Esophagus mucosa (tissue), 1 donor: ENCODE measurements at places on chromosomes 11 and 22. TPM values are rescaled to one million over a fixed set of nuclear protein-coding genes. Genes with fewer than 3 reads are reported as not detected.
A peak's percentile ranks its signal among the peaks of the same experiment; 100 is the strongest.

GRCh38 chr11:88464528-88464927 is 127.0 kb upstream of the CTSC start:
- ATAC-seq: no peak

DNA sequence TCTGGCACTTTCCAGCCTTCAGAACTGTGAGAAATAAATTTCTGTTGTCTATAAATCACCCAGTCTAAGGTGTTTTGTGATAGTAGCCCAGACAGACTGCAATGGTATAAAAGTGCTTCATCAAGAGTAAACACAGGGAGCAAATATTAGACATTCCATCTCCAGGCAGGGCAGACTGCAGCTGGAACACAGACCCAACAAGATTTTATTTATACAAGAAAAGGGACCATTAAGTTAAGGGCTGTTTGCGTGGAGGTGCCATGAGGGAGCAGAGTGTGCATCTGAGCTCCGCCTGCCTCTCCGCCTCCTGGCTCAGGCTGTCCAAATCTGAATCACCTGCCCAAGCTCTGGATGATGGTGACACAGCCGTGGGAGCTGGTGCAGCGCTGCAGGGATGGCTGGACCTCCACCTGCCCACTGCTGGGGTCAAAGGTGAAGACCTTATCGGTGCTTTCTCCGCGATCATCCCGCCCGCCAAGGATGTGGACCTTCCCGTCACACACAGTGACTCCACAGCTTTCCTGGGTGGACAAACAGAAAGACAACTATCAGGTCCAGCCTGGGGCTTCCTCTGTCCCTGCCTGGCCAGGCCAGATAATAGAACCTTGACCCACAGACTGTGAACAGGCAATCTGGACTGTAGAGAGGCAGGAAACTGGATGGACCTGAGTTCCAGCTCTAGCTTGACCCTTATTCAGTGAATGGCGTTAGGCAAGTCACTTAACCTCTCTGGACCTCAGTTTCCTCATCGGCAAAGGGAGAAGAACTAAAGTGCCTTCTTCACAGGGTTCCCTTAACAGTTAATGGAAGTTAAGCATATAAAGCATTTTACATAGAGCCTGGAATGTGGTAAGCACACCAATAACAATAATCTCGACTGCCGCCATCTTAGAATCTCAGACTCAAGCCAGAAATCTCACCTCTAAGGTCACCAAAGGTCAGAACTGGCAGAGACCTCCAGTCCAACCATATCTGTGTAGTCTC is 10.5 kb downstream of the KLHL35 start:
- no peak for ATAC-seq

- ATAC-seq: no peak
These were observed 455.8 kb downstream of the TMEM135 start for GRCh38 chr11:87493516-87493915.

The GGTLC2 gene
- not detected for total RNA-seq

DNA sequence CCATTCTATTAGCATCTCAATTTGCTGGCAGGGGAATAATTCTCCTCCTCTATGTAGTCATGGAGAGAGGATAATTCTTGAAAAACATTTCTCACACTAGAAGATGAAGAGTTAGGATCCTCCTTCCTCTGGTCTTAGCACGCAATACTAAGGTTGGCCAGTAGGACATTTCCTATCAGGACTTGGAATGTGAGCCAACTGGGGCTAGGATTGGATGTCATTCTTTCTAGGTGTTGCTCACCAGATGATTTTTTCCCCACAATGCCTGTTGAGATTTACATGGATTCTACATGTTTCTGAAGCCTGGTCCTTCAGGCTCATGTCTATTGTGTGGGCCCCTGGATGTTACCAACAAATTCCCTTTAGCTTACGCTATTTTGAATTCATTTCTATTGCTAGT is 28.0 kb downstream of the SLN start:
- ATAC-seq: no peak

The FREY1 gene
- 0.56 TPM for total RNA-seq

DNA sequence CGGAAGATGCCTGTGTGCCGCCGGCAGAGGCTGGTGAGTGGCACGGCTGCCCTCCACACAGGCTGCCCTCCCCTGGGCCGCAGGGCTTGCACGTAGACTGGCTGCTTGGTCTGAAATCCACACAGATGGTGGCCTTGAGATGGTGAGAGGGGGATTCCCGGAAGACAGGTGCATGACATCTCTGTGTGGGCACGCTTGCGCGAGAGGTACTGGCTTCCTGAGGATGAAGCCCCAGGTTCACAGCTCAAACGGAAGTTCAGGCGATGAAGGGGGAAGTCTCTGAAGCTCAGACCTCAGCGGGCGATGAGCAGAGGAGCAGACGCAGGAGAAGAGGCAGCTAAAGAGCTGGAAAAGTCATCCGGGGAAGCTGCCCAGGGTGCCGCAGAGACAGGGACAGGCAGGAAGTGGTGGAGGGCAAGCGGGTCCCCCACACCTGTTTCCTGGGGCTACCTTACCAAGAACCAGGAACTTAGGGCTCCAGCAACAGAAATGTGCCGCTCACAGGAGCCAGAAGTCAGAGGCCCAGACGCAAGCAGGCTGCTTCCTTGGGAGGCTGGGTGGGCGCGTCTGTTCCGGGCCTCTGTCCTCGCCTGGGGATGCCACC is 7.2 kb downstream of the CRELD2 start:
- ATAC-seq: no peak

DNA sequence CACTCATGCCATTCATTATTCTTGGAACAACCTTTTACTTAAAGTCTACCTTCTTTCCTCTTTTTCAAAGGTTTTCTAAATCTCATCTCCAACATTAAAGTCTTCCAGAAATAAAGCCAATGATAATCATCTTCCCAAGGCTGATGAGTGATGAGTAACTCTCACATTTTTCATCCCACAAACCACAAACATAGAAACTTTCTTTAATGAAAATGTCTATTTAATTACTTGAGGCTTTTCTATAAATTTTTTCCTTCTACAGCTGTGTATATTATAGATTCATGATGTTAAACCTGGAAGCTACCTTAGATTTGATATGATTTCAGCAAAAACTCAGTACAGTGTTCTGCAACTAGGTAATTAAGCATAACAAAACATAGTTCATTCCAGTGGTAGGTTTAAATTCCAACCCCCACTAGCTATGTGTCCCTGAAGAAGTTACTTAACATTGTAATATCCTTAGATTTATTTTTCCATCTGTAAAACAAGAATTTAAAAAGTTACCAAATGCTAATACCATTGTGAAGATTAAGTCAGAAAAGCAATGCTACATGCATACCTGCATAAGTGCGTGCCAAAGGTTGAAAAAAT is 845.4 kb downstream of the KCNA4 start:
- no peak for ATAC-seq

DNA sequence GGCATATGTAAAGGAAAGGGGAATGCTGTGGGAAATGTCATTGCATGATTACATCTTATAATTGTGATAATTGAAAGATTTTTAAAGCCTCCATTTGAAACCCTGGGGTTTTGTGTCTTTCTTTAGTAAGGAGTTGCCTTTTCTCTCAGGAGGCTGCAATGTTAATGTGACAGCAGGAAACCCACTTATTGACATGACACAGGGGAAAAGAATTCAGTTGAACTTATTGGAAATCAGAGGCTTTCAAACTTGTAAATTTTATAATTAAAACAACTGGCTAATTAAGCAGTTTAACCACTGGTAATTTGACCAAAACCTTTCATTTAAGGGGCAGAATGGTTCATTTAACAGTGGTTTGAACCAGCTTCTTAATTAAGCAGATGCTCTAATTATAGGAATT is 31.2 kb downstream of the MRPL48 start:
- ATAC-seq: no peak

GRCh38 chr11:119602745-119603373 is 126.1 kb downstream of the NECTIN1 start:
- no peak for ATAC-seq

The CDC42EP1 gene
- 117 TPM for total RNA-seq

DNA sequence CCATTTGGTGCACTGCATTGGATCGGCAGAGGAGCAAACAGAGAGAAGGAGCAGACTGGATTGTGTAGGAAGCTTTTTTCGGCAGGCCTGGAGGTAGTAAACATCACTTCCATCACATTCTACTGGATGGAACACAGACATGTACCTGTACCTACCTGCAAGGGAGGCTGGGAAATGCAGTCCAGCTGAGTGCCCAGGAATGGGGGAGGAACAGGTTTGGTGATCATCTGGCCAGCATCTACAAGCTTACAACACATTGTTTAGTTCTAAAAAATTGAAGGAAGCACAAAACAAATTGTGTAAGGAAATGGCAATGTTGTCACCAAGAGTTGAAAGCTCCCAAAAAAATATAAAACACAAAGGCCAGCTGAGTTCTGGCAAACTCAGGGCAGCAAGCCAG is 19.1 kb downstream of the SMIM38 start:
- peak; percentile 22 for ATAC-seq

- ATAC-seq: no peak
These were observed 24.1 kb downstream of the ADAMTS15 start for GRCh38 chr11:130472434-130472961.

DNA sequence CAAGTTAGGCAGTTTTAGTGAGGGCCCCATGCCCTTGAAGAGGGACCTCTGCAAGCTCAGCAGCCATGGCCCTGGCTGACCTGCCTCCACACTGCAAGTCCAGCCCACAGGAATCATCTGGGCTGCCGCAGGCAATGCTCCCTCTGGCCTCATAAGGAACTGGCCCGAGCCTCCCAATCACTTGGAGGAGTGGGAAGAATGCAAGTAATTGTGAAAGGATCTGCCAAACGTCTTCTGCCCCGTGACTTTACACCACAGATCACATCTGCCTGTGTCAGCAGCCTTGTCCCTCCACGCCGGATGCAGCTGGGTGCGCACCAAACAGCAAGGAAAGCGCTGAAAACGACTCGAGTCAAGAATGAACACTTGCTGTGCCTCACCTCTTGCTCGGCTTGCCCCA is 23.8 kb downstream of the OPCML start:
- no peak for ATAC-seq

The C11orf97 gene
- total RNA-seq: not detected

The ALX4 gene
- not detected for total RNA-seq

DNA sequence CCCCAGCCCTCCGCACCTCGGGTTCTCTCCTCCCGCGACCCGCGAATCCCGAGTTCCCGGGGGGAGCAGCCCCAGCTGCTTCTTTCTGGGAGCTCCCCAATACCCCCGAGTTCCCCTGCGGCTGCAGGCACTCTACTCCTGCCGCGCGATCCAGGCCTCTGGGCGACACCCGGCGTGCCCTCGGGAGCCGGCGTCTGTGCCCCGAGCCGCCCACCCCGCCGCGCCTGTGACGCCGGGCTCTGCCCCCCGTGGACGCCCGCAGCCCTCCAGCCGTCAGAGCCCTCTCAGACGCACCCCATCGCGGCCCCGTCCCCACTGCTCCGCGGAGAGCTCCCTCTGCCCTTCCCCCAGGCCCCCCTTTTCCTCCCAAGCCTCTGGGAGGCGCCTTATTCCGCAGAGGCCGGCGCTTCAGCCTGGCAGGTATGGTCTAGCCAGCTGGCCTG is 422 bp downstream of the GLB1L2 start:
- peak; percentile 26 for ATAC-seq

The CNGA4 gene
- 0.08 TPM for total RNA-seq

The TMEM191C gene
- 4.2 TPM for total RNA-seq

The TSGA10IP gene
- total RNA-seq: not detected

- ATAC-seq: no peak
These were observed 15.0 kb downstream of the ROBO3 start for GRCh38 chr11:124880290-124880611.

The CRYBB3 gene
- 0.64 TPM for total RNA-seq

- ATAC-seq: no peak
These were observed 63.1 kb upstream of the CCDC90B start for GRCh38 chr11:83349296-83349695.

The EIF4G2 gene
- 1,012 TPM for total RNA-seq

The ISX gene
- not detected for total RNA-seq

The MS4A6A gene
- 4.9 TPM for total RNA-seq

GRCh38 chr22:40182231-40182835 is 4.6 kb downstream of the TNRC6B start:
- peak; percentile 74 for ATAC-seq

DNA sequence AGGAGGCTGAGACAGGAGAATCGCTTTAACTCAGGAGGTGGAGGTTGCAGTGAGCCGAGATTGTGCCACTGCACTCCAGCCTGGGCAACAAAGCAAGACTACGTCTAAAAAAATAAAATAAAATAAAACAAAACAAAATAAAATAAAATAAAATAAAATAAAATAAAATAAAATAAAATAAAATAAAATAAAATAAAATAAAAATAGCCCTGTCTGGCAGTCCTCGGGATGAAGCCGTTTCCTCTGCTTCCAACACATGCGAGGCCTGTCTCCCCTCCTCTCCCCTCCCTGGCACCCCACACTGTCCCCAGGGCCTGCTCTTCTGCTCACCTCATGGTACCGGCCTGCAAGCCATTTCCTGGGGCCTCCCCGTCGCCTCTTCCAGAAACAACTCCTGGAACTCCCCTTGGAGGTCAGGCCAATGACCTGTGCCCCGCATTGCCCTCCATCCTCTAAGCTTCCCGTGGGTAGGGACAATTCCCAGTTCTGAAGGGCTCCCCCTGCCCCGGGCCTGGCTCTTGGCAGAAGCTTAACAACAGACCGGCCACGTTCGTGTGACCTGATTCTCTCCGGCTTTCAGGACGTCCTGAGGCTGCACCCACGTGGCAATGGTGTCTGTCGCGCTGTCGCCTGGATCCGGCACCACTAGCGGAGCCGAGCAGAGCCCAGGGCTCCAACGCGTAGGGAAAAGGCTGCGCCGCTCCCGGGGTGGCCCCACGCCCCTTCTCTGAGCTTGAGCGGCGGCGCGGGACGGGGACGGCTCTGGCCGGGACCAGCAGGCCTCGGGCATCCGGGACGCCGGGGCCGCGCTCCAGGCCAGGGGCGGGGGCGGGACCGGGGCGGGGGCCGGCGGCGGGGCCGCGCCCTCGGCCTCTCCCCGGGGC is 456 bp upstream of the PARVB start:
- ATAC-seq: peak; percentile 3

- peak; percentile 59 for ATAC-seq
These were observed at the start of gene PARVA for GRCh38 chr11:12377106-12377823. PARVA (plus strand) TSS chr11:12377571; CDS start chr11:12377648, 77 bp downstream.

GRCh38 chr11:87198266-87198881 is 160.6 kb downstream of the TMEM135 start:
- ATAC-seq: no peak

- no peak for ATAC-seq
These were observed 2.9 kb downstream of the FAM111A start for GRCh38 chr11:59145534-59145933.

GRCh38 chr22:27601195-27601594 is 200.4 kb downstream of the MN1 start:
- no peak for ATAC-seq

GRCh38 chr22:36201630-36202319 is at the start of gene APOL4:
APOL4 (minus strand) TSS chr22:36201809; CDS start chr22:36201734, 75 bp downstream.
- ATAC-seq: peak; percentile 11

GRCh38 chr11:68010090-68011041 is at the start of gene ALDH3B1:
ALDH3B1 (plus strand) TSS chr11:68010327; CDS start chr11:68015298, 4,971 bp downstream.
- ATAC-seq: peak; percentile 17

The DERL3 gene
- 1.5 TPM for total RNA-seq

GRCh38 chr11:396948-397548 is 3.0 kb downstream of the PKP3 start:
- ATAC-seq: no peak

The INSC gene
- total RNA-seq: 0.12 TPM

DNA sequence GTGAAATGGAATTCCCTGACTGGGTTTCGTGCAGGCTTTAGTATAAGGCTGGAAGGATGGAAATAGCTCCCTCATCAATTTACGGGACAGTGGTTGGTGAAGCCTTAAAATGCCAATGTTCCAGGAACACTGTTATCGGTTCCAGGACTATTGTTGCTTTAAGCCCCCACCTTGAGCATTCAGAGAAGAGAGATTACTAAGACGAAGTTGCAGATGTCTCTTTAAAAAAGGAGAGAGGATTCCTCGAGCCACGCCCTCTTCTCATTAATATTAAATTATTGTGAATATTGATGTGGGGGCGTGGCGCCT is 195 bp upstream of the CREB3L1 start:
- ATAC-seq: no peak

- peak; percentile 86 for ATAC-seq
These were observed 194.5 kb downstream of the SNX19 start for GRCh38 chr11:130721736-130722135.

The PATE2 gene
- total RNA-seq: not detected
